Tongue (tissue), 3 donors: ENCODE measurements at places on chromosomes 2 and 18. TPM values are rescaled to one million over a fixed set of nuclear protein-coding genes. Genes with fewer than 3 reads are reported as not detected.

EFEMP1 gene
- 75.8 TPM for total RNA-seq

SNTG2 gene
- total RNA-seq = 2.7 TPM

UPP2 gene
- not detected for total RNA-seq

AQP12A gene
- total RNA-seq = not detected

SLC9A4 gene
- 0.10 TPM for total RNA-seq

VWC2L gene
- not detected for total RNA-seq

DNA sequence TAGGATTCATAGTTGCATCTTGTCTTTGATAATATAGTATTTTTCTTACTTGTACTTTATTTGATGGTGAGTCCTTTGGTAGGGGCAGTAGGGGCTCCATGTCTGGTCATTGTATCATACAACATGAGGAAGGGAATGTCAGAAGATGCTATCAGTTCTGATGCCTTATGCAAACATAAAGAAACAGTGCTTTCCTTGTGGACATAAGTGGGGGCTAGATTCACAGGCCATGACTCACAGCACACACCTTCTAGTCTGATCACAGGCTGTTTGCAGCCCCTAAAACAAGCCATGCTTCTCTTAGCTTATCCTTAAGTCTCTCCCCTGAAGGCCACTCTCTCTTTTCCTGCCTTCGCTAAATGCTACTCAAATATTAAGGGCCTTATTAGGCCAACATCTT is 10.7 kb upstream of the SLC14A1 start:
- no peak for DNase-seq

GRCh38 chr18:79953971-79954651 is 2.7 kb upstream of the SLC66A2 start:
- no peak for DNase-seq

DNA sequence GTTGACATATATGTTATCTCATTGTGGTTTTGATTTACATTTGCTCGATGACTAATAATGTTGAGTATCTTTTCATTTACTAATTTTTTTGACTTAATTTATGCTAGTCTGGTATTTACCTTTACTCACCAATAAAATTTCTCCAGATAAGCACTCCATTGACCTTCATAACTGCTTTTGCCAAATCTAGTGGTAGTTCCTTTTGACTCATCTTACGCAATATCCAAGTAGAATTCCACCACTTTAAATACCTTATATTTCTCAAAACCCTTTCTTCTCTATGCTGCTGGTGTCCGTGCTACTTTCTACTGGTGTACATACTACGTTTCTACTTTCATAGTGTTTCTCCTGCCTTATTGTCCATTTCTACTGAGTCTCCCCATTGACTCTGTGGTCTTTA is 407.6 kb upstream of the SPHKAP start:
- DNase-seq = no peak

- DNase-seq = no peak
Measured at GRCh38 chr2:126534478-126534877, 121.5 kb upstream of the GYPC start.

DNA sequence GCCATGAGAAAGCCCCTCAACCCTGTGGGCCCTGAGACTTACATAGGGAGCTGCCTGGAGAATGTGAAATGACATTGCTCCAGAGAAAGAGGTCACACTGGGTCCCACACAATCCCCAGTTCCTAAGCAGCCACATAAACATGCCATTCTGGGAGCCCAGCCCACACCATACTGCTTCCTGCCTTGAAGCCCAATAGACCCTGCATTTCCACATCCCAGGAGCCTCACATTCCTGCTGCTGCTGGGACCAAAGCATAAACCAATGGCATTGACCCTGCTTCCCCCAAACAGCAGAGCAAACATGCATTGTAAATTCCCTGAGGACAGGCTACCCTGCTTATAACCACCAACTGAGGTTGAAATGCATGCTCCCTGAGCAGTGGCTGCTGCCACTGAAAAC is 1117.6 kb upstream of the SLC39A10 start:
- DNase-seq = no peak

- DNase-seq = no peak
Measured at GRCh38 chr2:42834161-42834560, 41.8 kb upstream of the HAAO start.

GRCh38 chr2:29916571-29916970 is 4.8 kb downstream of the ALK start:
- no peak for DNase-seq

DNA sequence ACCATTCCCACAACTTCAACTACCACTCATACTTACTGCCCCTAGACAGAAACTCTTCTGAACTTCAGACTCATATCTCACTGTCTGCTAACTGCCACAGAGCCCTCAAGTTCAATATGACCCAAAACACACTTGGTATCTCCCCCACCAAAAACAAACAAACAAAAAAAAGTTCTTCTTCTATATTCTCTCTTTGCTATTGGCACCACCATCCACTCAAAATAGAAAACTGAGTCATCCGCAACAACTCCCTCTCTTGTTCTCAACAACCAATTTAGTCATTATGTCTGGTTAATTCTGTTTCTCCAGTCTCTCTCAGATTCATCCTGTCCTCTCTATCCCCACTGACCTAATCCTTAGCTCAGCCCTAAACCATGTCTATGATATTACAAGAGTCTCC is 7.2 kb upstream of the DCTN1 start:
- DNase-seq = no peak

GRCh38 chr2:146981921-146982320 is 862.9 kb upstream of the ACVR2A start:
- no peak for DNase-seq

- no peak for DNase-seq
Measured at GRCh38 chr18:12703096-12703567, 290 bp downstream of the PSMG2 start.

- no peak for DNase-seq
Measured at GRCh38 chr18:13437034-13437433, 218.5 kb downstream of the LDLRAD4 start.

DNA sequence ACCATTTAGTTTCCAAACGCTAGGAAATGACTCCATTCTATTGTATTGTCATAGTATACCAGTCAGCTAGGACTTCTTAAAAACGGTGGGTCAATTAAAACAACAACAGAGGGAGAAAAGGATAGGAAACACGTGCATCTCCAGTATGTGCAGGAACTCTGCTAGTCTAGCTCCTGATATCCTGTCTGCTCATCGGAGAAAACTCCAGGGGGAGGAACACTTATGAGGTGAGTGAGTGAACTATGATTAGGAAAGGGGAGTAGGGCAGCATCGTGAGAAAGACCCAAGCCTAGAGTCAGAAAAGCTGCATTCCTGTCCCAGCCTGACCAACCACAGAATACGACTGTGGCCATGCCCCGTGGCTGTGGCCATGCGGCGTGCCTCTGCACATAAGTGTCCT is 34.2 kb downstream of the DTNB start:
- DNase-seq = no peak
